ENCODE measurements at places on chromosomes 12 and 14.

DNA sequence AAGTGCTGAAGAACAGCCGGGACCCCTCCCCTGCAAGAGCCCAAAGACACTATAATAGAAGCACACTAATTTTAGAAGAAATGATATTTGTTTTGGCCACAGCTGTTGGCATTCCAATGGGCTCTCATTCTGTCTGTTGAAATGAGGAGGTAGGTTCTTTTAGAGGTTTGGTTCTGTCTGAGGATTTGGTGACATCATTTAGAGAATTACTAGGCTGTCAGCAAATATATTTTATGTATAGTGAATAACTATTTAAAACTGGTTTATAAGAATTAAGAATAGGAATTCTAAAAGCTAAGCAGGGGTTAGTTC lies 200.7 kb upstream of the SLC38A2 start:
- H3K4me3 ChIP-seq, result no peak overlapping the region
- H3K4me1 ChIP-seq, result peaks cover 8% of the 10 kb centered on the region
- H3K36me3 ChIP-seq, result no peaks in the 10 kb centered on the region
- no peak overlapping the region for H3K27ac ChIP-seq
- no peak for DNase-seq
- no peaks in the 10 kb centered on the region for H3K27me3 ChIP-seq

DNA sequence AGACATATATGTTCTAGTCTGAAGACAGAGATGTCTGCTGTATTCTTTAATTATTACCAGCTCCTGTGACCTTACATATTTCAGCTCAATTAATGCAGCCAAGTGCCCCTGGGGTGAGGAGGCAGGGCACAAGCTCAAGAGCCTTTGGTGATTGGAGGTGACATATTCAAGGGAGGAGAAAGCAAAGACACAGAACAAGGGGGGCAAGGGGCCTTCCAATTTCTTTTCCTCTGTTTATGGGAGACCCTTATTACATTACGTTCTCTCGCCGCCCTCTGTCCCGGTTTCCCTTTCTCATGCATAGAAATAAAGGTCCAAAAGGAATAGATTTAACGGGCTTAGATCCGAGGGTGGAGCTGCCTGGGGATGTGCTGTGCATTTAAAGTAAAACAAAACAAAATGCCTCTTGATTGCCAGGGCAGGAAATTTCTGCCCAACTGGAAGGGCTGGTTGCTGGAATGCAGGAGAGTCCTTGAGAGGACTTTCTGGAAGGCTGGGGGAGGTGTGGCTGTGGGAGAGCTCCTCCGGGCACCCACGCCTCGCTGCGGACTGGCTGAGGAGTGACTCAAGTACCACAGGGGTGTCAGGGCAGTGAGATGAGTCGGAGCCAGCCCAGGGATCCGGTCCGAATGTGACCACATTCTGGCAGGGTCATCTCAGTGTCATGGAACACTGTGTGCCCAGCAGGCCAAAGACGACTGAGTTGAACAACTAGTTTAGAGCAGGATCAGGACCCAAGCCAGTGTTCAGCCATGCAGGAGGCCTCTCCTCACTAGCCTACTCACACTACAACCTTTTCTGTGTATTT lies 32.1 kb upstream of the GSG1 start:
- peaks cover 24% of the 10 kb centered on the region for H3K4me1 ChIP-seq
- no peaks in the 10 kb centered on the region for H3K36me3 ChIP-seq
- H3K27me3 ChIP-seq, result no peaks in the 10 kb centered on the region
- peak overlapping the region; percentile 17 for H3K27ac ChIP-seq

DNA sequence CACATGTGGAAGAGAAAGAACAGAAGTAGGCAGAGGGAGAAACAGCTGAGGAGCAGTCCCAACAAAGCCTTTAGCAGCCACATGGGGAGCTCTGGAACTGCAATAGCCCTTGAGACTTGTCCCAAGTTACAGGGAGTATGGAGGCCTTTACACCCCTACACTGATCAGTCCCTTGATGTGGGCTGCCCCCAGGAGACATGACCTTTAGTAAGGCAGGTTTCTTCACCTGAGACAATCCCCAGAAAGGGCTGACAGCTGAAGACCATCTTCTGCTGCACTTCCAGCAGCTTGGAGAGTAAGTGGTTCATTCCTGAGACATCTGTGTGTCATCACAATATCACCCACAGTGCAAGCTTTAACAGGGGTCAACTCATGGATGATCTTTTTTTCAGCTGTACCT lies 8.6 kb upstream of the SNAPC1 start:
- H3K4me3 ChIP-seq, result no peak overlapping the region
- DNase-seq, result no peak
- no peaks in the 10 kb centered on the region for H3K27me3 ChIP-seq
- no peak overlapping the region for H3K27ac ChIP-seq

- H3K4me3 ChIP-seq, result no peak overlapping the region
- no peaks in the 10 kb centered on the region for H3K36me3 ChIP-seq
- H3K4me1 ChIP-seq, result no peaks in the 10 kb centered on the region
- no peaks in the 10 kb centered on the region for H3K27me3 ChIP-seq
- DNase-seq, result no peak
- no peak overlapping the region for H3K27ac ChIP-seq
Observed at GRCh38 chr12:5369298-5369697, 62.6 kb upstream of the NTF3 start.

DNA sequence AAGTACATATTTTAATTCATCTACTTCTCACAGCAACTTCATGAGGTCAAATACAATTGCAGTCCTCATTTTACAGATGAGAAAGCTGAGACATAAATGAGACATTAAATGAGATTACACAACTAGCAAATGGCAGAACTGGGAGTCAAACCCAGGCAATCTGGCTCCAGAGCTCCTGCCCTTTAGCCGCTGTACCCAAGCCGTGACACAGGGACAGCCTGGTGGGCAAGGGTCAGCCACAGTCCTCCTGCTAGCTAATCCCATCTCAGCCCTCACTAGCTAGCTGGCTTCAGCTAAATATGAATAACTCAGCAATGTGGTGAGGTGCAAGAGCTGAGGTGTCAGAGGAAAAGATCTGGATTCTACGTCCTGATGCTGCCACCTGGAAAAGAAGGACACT lies 54.8 kb downstream of the NINJ2 start:
- no peak overlapping the region for H3K4me3 ChIP-seq
- H3K4me1 ChIP-seq, result peaks cover 33% of the 10 kb centered on the region
- no peak overlapping the region for H3K27ac ChIP-seq
- no peak for DNase-seq
- no peaks in the 10 kb centered on the region for H3K27me3 ChIP-seq

- H3K27me3 ChIP-seq, result no peaks in the 10 kb centered on the region
- H3K4me1 ChIP-seq, result peaks cover 19% of the 10 kb centered on the region
- no peak overlapping the region for H3K4me3 ChIP-seq
Observed at GRCh38 chr12:95118138-95118787, 44.8 kb upstream of the NR2C1 start.

- H3K27me3 ChIP-seq, result no peaks in the 10 kb centered on the region
- no peak for DNase-seq
- H3K4me3 ChIP-seq, result no peak overlapping the region
- peaks cover 5% of the 10 kb centered on the region for H3K4me1 ChIP-seq
Observed at GRCh38 chr12:102765736-102766135, 151.3 kb downstream of the PAH start.
